Stimulated activated CD4-positive, alpha-beta T cell treated with anti-CD3 and anti-CD28 coated beads, Interleukin-1b, Interleukin-23, amount 100 ng/mL, for 1 hour (primary cell): ENCODE measurements at places on chromosomes 7 and 10.

- no peak for DNase-seq
Measured at GRCh38 chr7:101936223-101936610, 118.8 kb downstream of the CUX1 start.

- no peak for DNase-seq
Measured at GRCh38 chr10:61404751-61405150, 48.4 kb downstream of the TMEM26 start.

DNA sequence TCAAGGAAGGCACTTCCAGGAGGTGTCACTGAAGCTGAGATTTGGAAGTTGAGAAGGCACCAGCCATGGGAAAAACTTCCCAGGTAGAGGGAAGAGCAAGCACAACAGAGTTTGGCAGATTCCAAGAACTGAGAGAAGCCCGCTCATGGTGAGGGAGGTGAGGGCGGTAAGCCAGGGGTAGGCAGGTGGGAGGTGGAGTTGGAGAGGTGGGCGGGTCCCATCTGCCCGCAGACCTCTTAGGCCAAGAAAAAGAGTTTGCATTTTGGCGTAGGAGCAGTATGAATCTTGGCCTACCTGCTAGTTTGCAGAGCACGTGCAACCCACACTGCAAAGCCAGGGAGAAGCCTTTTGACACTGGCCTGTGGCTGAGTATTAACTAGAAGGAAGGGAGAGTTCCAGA, 18.8 kb downstream of the FRMPD2 start:
- DNase-seq = no peak

DNA sequence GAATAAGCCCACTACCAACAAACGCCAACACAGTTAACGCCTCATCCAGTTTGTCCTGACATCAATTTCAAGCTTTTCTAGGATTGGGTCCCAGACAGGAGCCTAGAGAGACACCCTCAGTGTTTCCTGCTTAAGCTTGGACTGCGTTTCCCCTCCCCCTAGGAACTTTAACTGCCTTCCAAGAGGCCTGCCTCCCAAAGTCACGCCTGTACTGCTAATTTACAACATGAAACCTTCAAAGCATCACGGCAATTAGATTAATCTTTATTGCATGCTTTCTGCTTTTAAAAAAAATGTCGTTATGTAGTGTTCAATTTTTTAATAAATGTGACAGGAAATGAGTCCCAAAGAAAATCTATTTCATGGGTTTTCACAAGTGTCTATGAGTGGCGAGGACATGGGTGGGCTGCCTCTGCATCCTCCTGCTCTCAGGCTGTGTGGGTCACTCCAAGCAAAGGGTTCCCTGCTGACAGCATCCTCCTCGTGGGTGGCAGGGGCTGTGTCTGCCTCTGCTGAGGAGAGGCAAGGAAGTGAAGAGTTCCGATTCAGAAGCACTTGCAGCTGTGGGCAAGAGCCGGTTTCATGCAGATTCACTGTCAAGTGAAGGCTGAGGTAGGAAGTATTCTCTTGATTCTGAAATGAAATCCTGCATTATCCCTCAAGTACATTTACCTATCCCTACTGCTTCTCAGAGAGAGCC, 193.0 kb upstream of the KMT2E start:
- no peak for DNase-seq

- no peak for DNase-seq
Measured at GRCh38 chr7:42236976-42237810, at the start of gene GLI3. TSS of gene GLI3 (minus strand) at chr7:42237209. CDS start at chr7:42223253, 13,956 bp downstream.

DNA sequence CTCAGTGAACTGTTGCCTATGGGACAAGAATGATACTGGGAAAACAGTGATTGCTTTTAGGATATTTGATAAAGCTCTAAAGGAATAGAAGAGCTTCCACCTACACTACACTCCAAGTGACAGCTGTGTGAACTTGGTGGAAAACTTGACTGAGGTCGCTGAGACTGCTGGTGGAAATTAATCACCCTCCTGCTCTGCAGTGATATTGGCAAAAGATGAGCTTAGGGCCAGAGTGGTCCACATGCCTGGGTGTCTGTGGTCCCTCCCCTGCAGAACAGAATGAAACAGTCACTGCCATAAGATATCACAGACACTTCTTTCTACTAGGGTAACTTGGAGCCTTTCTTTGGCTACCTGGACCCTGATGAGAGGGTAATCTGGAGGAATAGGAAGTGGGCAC, 382.1 kb upstream of the GALNT17 start:
- DNase-seq = no peak
